ENCODE measurements at places on chromosomes 4 and X.

GRCh38 chrX:69431420-69431819 lies 72.7 kb upstream of the NALF2 start:
- DNase-seq: no peak

- no peak for DNase-seq
Measured at GRCh38 chr4:110867251-110867960, 244.5 kb upstream of the PITX2 start.

DNA sequence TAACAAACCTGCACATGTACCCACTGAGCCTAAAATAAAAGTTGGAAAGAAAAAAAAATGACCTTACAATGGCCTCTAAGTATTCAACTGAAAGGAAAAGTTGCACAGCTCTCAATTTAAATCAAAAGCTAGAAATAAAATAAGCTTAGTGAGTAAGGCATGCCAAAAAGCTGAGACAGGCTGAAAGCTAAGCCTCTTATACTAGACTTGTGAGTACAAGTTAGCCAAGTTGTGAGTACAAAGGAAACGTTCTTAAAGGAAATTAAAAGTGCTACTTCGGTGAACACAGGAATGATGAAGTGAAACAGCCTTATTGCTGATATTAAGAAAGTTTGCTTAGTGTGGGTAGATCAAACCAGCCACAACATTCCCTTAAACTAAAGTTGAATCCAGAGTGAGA lies 707.9 kb upstream of the PITX2 start:
- DNase-seq: no peak

DNA sequence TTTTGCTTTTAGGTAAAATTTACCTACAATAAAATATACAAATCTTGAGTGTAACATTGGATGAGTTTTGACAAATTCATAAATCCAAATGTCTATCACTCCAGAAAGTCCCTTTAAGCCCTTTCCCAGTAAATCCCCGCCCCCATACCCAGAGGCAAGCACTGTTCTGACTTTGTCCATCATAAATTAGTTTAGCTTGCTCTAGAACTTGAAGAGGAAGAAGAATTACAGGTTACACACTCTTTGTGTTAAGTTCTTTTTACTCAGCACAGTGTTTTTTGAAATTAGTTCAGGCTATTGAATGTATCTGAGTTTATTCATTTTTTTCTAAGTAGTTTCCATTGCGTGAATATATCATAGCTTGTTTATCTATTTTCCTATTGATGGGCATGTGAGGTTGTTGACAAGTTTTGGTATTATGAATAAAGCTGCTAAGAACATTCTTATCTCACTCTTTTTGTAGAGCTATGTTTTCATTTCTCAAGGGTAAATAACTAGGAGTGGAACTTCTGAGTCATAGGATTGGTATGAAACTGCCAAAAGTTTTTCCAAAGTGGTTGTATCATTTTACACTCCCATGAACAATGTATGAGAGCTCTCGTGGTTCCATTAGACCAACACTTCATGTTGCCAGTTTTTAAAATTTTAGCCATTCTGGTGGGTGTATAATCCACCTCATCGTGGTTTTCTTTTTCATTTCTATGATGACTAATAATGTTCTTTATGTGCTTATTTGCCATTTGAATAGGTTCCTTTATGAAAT lies 22.4 kb upstream of the HPSE start:
- DNase-seq: no peak

GRCh38 chr4:55575513-55575912 lies 16.5 kb downstream of the PDCL2 start:
- DNase-seq: no peak

GRCh38 chr4:17103231-17103630 lies 204.8 kb upstream of the LDB2 start:
- no peak for DNase-seq

GRCh38 chr4:103996637-103997036 lies 276.9 kb upstream of the TACR3 start:
- DNase-seq: no peak
